ENCODE measurements at places on chromosomes 1 and 21.
A peak's percentile ranks its signal among the peaks of the same experiment; 100 is the strongest.

DNA sequence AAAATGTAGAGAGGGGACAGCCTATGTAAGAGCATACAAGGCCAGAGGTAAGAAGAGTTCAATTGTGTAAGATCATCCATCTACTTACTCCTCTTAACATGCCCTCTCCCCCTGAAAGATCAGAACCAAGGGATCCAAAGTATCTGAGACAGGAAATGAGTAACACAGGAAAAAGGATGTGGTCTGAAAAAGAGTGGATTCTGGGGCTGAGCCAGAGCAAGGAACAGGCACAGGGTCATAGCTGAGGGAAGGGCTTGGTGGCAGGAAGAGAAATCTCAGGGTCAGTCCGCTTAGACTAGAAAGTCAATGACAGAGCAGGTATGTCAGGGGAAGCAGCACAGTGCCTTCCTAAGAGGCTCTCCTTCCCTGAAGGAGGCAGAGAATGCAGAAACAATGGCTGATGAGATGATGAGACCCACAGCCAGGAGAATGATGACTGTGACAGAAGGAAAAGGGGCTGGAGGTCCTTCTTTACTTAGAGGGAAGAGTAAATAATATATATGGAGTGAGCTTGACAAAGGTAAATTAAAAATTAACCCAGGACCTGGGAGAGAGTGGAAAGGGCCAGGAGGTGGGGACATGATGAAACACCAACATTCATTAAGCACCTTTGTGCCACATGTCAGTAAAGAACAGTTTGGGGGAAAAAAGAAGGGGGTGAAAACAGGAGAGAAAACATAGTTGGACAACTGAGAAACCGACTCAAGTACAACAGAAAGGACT lies 26.2 kb upstream of the A3GALT2 start:
- DNase-seq: peak; percentile 93

DNA sequence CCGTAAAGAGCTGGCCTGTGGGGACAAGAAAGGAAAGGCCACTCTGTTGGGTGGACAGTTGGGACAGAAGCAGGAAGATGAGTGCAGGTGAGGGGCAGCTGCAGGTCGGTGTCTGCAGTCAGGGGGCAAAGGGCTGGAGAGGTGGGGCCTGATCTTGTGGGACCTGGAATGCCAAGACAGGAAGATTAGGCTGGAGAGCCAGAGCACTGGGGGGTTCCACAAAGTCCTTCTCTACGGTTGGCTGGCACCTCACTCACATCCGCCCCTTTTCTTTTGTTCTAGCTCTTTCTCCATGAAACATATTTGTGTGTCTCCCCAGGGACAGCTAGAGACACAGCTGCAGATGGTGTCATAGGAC lies 404.1 kb downstream of the PTPRU start:
- DNase-seq: no peak

GRCh38 chr1:39395357-39395831 lies 96.0 kb upstream of the BMP8A start:
- DNase-seq: peak; percentile 96

GRCh38 chr1:62306065-62306464 lies 13.2 kb downstream of the KANK4 start:
- no peak for DNase-seq

Data from fibroblast of upper back skin (primary cell).